ENCODE measurements at places on chromosomes 6 and 20.

DNA sequence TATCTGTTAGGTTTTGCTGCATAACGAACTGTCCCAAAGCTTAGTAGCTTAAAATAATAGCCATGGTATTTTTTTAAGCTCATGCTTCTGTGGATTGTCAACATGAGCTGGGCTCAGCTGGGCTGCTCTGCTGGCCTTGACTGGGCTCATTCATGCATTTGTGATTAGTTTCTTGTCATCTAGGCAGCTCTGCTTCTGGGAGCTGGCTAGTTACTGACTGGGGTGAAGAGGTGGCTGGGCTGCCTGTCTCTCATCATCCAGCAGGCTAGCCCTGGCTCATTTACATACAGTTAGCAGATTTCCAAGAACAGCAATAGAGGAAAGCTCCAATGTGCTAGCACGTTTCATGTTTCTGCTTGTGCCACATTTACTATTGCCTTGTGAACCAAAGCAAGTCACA lies 165.1 kb upstream of the PCSK2 start:
- no peak for DNase-seq

DNA sequence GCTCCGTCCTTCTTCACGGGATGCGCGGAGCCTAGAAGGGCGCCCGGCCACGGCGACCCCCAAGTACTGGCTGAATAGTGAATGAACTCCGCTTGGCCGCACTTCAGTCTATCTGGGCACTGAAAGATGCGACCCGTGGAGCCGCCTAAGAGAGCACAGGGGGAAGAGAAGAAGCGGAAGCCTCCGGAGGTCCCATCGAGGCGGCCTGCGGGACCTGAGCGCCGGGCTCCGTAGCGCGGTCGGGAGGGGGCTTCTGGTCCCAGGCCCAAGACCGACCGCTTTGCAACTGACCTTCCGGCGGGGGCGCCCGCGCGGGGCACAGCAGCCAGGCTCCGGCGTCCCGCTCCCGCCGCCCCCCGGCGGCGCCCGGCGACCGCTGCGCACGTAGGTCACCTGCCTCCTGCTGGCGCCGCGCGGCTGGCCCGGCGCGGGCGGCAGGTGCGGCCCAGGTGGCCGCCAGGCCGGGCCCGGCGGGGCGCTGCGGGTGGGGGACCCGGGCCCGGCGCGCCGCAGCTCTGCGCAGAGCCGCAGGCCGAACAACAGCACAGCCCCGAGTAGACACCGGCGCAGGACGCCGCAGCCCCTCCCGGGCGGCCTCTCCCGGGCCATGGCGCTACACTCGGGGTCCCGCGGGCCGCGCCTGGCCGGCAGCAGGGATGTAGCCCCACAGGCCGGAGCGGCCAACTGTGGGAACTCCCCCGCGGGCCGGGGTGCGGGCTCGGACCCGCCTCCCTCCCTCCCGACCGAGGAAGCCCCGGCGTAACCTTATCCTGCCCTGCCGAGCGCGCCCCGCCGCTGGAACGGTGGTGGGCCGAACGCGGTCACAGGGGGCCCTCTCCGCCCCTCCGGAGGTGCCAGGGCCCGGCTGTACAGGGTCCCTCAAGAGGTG lies at the start of gene METTL24:
TSS of gene METTL24 (minus strand) at position 686 of the 889 bp plus-strand sequence. CDS start at position 609, 77 bp downstream.
- DNase-seq = no peak

GRCh38 chr6:118801257-118801656 lies 92.7 kb upstream of the ASF1A start:
- no peak for DNase-seq

- DNase-seq = no peak
These were observed 2.0 kb downstream of the MUC21 start for GRCh38 chr6:30985490-30985889.

DNA sequence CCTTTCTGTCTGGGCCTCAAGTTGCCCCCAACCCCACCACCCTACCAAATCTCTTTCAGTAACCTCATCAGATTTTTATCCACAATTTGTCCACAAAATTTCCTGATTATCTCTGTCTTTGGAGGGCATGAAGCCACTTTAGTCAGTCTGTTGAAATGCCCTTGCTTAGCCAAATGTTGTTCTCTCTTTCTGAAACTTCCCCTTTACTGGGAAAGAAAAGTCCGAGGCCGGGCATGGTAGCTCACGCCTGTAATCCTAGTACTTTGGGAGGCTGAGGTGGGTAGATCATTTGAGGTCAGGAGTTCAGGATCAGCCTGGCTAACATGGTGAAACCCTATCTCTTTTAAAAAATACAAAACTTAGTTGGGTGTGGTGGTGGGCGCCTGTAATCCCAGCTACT lies 33.8 kb downstream of the TOMM6 start:
- peak; percentile 18 for DNase-seq

GRCh38 chr6:162184465-162184864 lies 543.1 kb downstream of the PRKN start:
- no peak for DNase-seq

GRCh38 chr6:111150577-111150976 lies 63.3 kb downstream of the SLC16A10 start:
- no peak for DNase-seq

DNA sequence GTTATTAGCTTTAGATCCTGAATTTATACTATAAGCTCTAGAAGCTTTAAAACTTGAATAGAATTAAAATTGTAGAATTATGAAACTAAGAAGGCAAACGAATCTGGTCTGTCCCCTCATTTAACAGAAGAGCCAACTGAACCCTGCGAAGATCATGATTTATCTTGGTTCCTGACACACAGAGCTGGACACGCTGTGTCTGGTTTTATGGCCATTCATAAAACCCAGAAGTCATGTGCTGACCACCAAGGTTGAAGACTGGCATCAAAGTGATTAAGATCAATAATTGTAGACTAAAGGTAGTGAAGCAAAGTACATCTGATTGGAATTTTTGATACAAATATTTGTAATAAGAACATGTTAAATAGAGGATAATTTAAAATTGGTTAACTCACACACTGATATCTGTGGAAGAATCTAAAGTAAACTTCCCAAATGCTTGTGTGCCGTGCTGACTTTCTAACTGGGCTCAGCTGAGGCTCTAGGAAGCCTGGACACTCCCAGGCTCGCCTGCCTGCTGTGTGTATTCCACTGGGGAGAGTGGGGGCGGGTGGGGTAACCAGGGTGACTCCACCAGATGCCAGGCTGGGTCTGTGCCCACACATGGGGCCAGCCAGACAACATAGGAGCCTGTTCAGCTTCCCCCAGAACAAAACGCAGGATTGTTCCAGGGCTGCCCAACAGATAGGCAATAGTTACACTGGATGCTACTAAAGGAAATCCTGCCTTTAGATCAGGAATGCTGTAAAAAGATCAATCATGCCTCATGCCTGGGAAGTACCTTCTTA lies 42.1 kb upstream of the SLC22A3 start:
- DNase-seq = no peak

- DNase-seq = no peak
These were observed 38.9 kb downstream of the HNF4A start for GRCh38 chr20:44394452-44394701.

DNA sequence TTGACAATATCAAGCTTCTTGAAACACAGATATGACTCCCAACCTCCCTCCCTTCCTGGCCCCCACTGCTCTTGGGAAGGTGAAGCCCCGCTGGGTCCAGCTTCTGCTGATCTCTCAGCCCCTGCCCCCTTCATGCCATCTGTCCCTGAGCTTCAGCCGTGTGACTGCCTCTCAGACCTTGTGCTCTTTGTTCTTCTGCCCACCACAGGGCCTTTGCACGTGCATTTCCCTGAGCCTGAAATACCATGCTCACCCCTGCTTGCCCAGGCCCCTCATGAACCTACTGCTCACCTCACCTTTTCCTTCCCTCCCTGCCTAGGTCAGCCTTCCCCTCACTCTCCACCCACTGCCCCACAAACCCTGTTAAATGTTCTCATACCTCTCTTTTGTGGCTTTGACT lies 241.7 kb upstream of the PMEPA1 start:
- no peak for DNase-seq

DNA sequence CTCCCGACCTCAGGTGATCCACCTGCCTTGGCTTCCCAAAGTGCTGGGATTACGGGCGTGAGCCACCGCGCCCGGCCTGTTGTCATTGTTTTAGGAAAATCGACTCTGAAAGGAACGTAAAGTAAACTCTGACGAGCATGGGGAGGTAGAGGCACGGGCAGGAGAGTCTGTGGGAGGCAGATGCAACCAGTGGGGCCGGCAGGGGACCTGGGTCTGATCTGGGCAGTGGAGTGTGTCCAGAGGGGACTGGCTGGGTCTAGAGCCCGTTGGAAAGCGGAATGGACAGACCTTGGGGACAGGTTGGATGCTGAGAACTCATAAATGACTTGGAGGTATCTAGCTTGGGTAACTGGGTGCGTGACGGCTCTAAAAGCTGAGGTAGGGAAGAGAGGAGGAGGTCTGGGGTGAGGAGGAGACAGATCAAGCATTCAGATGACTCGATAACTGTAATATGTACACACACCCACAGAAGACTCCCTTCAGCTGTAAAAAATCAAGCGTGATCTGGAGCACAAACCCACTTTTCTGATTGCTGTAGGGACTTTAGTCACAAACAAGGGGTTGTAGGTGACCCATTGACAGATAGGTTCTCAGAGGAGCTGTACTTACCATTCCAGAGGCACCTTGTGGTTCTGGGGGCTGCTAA lies 22.4 kb downstream of the MANBAL start:
- no peak for DNase-seq

DNA sequence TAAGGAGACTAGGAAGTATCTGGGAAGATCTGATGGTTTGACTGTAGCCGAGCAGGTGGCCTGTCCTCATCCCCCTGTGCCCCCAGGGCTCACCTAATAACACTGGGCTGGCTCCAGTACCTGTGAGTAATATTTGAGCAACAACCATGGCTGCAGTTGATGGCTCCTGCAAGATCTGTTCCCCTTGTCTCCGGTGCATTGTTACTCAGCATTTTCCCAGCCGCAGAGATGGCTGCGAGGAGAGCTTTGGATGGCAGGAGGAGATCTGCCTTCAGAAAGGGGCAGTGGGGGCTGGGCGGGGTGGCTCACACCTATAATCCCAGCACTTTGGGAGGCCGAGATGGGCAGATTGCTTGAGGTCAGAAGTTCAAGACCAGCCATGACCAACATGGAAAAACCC lies 39.3 kb downstream of the PTK7 start:
- DNase-seq = no peak

GRCh38 chr6:142592876-142593275 lies 291.1 kb downstream of the ADGRG6 start:
- DNase-seq = no peak

GRCh38 chr6:16688984-16689636 lies 72.2 kb downstream of the ATXN1 start:
- DNase-seq = no peak

GRCh38 chr20:63316502-63316921 lies 23.5 kb downstream of the COL20A1 start:
- no peak for DNase-seq

- no peak for DNase-seq
These were observed 11.5 kb downstream of the BPI start for GRCh38 chr20:38315290-38315966.

DNA sequence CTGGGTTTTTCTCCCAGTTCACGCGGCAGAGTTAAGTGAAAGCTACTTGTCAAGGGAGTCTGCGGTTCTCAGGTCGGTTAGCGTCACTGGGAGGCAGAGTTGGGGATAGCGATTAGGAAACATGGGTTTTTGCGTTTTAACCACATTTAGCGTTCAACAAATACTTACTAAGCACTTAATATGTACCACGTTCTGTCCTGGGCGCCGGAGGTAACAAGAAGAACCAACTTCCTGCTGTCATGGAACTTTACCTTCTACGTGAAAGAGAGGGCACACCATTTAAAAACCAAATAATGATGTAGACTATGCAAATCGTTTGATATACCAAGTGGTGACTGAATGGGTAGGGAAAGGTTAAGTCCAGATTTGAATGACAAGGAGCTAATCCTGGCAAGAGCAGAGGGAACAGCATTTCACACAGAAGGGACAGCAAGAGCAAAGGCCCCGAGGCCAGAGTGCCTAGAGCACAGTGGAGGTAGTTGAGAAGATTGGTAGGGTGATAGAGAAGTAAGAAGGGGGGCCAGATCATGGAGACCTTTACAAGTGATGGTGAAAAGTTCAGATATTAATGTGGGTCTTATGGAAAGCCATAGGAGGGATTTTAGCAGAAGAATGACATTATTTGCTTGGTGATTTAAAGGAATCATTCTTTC lies 744 bp downstream of the RIOK1 start:
- no peak for DNase-seq

GRCh38 chr6:16438718-16439591 lies 200.6 kb downstream of the GMPR start:
- no peak for DNase-seq

GRCh38 chr20:52888096-52888495 lies 84.1 kb upstream of the TSHZ2 start:
- DNase-seq = no peak

- peak; percentile 12 for DNase-seq
These were observed 4.7 kb downstream of the BCLAF1 start for GRCh38 chr6:136284909-136285308.

DNA sequence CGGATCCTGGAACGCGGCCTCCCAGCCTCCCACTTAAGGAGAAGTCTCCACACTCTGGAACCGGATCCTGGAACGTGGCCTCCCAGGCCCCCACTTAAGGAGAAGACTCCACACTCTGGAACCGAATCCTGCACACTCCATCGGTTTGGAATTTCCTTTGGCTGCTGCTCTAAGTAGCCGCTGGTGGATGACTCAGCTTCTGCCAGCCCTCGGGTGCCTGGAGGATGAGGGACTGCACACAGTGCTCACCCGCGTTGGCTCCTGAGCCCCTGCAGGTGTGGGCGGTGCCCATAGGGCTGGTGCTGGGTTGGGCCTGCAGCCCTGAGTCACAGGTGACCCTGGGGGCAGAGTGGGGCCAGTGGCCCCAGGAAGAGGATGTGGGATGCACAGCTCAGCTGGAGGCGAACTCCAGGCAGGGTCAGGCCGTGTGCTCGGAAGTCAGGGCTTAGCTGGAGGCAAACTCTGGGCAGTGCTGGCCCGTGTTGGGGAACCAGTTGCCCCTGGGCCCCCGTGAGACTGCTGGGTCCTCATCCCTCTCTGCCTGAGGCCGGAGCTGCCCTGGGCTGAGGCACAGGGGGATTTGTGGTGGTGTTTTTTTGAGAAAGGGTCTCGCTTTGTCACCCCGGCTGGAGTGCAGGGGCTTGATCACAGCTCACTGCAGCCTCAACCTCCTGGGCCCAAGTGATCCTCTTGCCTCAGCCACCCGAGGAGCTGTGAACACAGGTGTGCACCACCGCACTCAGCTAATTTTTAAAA lies 13.9 kb upstream of the TNFRSF6B start:
- DNase-seq = no peak

DNA sequence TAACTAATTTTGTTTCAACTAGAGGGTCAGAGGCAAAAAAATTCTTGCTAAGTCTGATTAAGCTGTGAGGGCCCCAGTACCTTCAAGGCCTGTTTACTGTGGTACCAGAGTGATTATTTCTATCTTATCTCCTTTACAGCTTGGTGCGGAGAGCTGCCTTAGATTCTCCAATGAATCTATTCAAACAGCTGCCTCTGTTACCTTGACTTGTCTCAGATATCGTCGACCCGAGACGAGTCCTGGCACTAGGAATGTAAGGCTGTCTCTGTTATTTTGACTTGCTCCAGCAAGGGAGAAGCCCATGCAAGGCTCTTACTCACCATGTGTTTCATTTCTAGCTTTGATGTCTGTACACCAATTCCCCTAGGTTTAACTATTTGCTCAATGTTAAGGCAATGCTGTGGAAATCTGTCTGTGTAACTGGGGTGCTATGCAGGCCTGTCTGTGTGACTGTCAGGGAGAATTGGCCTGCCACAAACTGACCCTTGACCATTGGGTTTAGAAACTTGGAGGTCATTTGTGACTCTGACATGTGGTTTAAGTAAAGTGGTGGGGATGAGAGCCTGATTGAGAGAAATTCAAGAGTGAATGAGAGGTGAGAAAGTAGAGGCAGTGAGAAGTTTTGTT lies 10.4 kb upstream of the FKBPL start:
- no peak for DNase-seq

- no peak for DNase-seq
These were observed 202.1 kb upstream of the RUNX2 start for GRCh38 chr6:45126033-45126432.

All from KBM-7 (cell line).